ENCODE measurements at places on chromosomes 5 and 9.

DNA sequence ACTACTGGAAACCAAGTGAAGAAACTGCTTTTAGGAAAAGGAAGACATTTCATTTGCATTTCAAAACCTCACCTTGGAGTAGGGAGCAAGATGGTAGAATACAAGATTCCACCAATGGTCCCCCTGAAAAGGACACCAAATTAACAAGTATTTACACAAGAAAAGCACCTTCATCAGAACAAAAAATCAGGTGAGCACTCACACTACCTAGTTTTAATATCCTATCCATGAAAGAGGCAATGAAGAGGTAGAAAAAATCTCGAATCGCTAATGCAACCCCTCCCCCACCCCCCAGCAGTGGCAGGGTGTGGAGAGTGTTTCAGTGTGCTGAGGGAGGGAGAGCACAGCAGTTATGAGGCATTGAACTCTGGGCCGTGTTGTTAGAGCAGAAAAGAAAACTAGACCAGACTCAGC is 1397.0 kb upstream of the C9orf72 start:
- DNase-seq, result no peak

DNA sequence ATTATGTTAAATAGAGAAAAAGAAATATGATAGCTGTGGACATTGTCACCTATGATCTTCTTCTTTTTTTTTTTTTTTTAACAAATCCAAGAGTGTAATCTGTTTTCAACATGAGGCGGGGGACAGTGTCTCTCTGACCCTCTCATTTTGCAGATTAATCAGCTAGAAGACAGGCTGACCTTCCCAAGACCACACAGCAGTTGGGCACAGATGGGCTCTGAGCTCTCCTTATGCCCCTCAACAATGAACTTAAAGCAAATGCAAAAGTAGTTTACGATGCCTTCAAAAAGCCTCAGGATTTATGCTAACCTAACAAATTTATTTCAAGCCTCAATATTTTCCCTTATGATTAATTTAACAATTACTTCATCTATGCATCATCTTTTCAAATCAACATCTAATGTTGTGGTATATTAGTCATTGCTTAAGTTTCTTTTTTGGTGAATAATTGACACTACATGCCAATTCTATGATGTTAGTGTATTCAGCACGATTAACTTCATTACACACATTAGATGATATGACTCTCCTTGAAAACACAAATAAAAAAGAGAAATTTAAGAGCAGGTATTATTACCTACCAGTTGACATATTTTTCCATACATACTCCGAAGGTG is 7.4 kb downstream of the NFIL3 start:
- DNase-seq, result peak; percentile 78

DNA sequence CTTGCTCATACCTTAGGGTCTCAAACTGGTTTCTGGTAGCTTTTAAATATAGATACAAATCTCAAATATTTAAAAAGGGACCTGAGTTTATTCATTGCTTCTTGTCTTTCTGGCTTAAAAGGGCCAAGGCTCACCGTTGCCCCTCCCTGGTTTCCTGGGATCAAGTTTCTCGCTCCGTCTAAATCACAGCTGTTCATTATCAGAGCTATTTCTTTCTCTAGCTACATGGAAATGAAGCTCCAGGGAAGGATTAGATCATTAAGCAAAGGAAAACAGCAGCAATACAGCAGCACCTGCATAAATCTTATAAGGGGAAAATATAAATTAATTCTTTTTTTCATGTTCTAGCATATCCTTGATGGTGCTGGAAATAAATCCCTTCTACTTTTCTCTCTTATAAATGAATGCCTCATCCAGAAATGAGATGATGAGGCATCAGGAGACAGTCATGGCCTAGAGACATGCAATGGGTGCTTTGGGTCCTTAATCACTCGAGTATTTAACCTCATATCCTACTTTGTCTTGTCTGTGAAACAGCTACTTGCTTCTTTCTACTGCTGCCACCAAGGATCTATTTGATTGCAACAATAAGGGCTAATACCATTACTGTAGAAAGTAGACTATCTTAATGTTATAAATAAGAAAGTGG is 320.1 kb downstream of the TRPM3 start:
- no peak for DNase-seq

DNA sequence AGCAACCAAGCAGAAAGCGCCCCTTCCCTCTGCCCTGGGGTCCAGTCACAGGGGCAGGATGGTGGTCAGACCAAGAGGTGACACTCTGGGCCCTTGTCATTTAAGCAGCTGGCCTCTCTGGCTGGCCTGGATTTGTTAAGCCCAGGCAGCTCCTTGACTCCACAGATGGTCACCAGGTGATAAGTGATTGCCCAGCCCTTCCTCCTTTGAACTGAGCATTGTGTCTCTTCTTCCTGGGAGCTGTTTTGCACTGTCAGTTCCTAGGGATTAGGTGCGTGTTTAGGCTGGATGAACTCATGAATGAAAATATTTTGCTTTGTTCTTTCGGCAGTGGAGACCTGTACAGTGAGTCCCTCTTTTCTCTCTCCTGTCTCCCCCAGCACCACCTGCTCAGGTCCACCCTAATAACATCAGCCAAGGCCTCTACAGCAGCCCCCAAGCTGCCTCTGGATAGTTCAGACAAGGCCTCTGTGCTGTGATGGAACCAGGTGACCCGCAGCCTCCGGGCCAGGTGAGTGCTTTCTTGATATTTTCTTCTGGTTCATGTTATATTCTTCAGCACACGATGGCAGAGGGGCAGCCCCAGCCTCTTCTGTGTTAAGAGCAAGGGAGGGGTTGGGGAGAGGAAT is 139.7 kb upstream of the PITX1 start:
- no peak for DNase-seq

DNA sequence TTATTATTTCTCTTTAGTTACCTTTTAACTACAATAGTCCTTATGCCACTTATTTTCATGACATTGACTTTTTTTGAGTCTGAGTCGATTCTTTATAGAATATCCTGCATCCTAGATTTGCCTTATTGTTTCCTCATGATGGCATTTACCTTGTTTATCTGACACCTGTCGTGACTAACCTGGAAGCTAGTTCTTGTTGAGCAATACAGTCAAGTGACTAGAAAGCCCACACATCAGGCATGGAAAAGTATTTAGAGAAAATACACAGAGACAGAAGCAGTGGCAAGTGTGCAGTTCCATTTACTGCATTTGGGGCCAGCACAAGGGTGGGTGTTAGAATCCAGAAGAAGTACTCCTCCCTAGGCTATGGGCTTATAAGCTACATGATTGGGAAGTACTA is 97.8 kb downstream of the ERMP1 start:
- DNase-seq, result no peak

DNA sequence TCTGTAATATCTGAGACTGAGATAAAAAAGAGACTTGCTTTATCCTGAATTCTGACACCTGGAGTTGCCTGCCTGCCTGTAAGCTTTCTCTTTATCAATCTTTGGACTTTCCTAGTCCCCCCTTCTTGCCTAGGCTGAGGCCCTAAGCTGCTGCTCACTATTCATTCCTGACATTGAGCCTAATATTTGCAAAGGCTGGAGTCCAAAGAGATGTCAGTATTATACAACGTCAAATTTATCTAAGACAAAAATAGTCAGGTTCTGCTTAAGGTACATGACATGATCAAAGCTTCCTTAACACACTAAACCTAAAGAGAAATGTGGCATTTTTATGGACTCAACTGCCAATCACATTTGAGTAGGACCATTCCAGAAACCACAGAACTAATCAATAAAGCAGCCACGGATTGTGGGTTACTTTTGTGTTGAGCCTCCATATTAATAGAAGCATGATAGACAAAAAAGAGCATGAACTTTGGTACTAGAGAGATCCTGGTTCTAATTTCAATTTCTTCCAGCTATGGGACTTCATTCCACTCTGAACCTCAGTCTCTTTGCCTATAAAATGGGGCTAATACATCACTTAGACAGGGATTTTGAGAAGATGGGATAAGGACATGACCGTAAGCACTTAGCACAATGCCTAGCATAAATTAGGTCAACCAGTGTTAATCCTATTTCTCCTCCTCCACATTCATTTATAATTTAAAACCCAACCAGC is 56.1 kb downstream of the IL33 start:
- no peak for DNase-seq

DNA sequence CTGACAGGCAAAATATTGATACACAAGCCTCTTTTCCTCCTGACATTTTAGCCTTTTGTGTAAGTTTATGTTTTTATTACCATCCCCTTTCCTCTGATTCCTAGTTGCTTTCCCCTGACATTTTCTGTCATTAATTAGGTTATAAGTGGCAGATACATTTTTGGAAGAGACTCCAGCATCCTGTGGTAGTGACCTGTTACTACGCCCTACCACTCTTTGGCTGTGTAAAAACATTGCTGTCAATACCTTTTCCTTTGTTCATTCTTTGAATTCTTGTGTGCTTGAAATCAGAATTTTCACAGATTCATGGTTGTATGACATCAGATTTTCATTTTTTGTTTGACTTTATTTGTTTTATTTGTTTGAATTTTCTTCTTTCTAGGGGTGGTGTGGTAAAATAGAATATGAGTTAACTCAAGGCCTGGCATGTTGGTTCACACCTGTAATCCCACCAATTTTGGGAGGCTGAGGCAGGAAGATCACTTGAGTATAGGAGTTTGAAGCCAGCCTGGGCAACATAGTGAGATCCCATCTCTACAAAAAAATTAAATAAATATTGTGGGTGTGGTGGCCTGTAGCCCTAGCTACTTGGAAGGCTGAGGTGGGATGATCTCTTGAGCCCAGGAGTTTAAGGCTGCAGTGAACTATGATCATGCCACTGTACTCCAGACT is 43.4 kb downstream of the UBE2R2 start:
- DNase-seq, result peak; percentile 29

DNA sequence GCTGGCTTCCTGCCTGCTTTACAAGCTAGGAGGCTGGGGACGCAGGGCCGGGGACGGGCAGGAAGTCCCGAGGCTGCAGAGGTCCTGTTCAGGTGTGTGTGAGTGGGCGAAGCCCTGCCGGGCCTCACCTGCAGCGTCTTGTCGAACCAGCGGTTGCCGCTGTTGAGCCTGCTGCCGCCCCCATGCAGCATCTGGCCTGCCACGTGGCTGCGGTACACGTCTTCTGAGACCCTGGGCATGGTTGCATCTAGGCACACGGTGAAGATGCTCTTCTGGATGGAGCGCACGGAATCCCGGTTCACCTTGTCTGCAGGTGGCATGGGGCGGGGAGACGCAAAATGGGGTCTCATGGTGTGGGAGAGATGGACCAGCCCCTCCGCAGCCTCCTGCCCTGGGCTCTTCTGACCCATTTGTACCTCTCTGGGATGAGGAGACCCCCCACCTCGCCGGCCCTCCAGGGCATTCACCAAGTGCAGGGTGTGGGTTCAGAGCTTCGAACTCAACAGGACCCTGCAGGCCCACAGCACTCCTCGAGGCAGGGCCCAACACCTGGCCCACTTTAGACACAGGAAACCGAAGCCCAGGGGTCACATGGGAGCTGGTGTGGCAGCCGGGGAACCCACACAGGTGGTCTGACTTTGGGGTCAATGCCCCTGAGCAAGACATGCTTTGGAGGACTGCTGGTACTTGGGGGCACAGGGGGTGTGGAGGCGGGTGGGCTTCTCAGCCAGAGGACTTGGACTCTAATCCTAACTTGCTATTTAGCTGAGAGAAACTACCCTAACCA is 10.0 kb downstream of the CRAT start:
- no peak for DNase-seq

DNA sequence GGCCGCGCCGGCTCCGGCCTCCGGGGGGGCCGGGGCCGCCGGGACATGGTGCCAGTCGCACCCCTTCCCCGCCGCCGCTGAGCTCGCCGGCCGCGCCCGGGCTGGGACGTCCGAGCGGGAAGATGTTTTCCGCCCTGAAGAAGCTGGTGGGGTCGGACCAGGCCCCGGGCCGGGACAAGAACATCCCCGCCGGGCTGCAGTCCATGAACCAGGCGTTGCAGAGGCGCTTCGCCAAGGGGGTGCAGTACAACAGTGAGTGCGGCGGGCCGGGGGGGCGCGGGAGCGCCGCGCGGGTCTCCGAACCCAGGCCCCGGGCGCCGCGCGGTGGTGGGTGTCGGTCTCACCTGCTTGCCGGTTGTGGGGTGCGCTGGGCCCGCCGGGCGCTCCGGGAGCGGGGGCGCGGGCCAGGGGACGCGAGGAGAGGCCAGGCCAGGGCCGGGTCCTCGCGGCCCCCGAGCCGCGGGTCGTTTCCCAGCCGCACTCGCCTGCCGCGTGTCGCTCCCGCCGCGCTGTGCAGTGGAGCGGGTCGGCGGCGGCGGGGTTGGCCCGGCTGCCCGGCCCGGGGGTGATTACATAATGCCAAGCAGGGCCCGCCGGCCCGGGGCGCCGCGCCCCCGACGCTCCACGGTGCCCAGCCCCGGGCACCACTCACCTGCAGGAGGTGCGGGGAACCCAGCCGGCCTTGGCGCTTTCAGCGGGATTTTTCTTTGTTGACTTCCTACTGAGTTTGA is 492 bp downstream of the RABL6 start:
- no peak for DNase-seq

DNA sequence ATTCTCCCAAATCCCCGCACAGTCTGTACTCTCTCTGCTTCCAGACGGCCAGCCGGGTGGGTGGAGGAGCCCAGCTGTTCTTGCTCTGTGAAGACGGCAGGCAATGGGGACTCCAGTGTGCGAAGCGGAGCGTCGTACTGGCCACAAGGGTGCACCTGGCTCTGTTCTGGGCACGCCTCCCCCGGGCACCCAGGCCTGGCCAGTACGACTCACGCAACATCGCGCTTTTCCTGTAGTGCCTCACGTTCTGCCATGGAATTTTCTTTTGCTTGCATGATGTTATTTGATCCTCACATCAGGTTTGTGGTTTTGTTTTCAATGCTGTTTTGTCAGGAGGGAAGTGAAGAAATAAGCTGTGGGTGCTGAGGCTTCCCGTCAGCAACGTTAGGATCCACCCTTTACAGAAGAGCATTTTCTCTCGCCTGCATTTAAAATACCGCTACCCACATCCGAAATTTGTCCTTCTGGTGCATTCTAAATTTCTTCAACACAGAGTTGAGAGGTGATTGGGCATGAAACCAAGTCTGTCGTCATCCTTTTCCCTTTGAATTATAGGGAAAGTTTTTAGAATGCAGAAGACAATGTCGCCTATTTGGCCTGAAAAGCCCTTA is 311.7 kb downstream of the TRIM36 start:
- DNase-seq, result peak; percentile 17

- no peak for DNase-seq
Measured at GRCh38 chr5:180289966-180290365, 1.9 kb downstream of the MAPK9 start.

GRCh38 chr9:19623941-19624340 is 164.9 kb downstream of the SLC24A2 start:
- no peak for DNase-seq

GRCh38 chr5:124662181-124662781 is 84.2 kb downstream of the ZNF608 start:
- no peak for DNase-seq

Data from fibroblast of skin of back (primary cell).